NCI-H2227 treated with DMSO at 0.1 percent for 48 hours (cell line): ENCODE measurements at places on chromosomes 3 and 15.

DNA sequence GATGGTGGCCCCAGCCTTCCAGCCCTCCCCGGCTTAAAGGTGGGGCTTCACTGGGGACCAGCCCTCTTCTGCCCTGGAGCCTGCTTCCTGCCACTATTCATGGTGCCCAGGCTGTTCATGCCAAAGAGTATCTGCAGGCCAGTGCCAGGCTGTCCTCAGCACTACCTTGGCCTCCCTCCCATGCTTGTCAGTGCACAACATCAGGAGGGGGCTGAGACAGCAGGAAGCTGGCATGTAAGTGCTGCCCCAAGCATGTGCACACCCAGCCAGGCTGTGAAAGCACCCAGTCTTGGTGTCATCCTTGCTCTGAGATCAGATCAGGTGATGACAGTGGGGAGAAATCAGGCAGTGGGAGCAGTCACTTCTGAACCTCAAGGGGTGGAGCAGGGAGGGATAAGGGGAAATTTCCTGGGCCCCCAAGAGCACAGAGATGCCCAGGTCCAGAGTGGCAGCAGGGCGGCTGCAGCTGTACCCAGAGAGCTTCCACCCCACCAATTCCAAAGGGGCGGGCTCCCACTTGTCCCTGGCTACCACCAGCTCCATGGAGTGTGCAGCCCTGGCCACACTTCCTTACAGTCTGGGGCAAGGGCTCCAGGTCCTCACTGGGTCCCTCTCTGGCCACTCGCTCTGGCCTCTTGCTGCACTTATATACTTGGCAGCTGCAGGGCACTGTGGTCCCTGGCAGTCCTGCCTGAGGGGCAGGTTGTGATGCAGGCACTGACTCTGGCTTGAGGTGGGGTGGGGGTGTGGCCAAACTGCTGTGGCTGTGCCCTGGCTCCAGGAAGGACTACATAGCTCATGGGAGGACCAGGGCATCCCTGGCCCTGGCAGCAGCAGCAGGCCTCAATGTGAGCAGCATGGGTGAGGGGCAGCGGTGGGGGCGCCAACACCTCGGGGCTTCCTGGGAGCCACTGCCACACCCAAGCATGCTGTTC lies 91.4 kb upstream of the TNFSF10 start:
- DNase-seq, result no peak

DNA sequence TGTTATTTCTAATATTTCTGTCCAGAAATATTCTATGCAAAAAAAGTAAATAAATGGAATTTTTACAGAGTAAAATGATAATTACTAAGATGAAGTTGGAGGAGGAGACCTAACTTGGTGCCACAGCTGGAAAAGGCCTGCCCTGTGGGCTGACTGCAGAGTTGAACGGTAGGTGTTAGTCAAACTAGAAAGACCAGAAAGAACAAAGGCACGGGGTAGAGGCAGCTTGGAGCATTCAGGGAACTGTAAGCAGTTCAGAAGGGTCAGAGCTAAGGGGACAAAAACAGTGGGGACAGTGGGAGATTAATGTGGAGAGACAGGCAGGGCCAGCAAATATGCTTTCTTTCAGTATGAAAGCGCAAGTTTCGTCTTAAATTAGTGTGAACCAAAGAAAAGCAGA lies 39.3 kb upstream of the PTPRG start:
- DNase-seq, result no peak

DNA sequence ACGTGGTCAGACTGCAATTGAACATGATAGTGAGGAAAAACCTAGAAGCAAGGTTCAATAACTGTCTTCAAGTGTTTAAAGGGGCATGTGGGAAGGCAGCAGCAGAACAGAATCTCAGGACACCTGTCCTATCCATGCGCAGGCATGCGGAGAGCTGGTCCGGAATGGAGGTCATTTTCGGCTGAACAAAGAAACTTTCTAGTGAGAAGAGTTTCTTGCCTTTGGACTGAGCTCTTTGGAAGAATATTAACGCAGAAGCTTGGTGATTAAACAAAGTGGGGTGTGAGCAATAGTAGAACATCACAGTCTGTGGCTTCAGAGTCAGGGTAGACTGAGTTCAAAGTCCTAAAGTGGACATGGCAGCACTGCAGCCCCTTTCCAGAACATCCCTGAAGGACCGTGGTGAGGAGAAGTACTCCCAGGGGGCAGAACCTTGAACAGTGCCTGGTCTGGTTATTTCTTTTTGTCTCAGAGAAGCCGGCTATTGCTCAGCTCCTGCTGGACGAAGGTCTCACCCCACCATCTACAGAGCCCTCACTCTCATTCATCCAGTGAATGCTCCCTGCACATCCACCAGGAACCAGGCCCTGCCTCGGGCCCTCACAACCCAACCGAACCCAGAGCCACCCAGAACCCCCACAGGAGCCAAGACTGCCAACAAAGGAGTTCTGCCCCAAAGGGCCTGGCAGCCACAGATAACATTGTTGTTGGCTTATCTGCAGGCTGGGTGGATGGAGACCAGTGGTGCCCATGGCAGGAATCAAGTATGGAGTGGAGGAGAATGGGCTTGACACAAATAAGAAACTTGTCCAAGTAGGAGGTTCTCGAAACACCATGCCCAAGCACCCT lies 2.8 kb upstream of the SSUH2 start:
- no peak for DNase-seq

GRCh38 chr15:56058986-56059385 lies 65.6 kb upstream of the NEDD4 start:
- no peak for DNase-seq

DNA sequence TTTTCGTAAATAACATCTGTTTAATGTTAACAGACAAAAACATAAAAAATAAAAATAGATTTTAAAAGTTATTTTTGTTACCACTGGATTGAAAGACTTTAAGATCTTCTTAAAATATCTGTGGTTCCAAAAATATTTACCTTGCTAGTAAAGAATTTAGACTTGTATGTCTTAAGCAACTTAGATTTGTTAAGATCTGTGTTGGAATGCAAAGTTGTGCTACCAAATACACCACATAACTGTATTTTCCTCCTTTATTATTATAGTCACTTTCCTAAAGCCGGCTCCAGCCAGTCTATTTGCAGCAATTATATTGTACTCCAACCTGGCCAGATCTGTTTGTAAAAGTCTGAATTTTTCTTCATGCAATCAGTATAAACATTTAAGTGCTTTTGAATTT lies 63.7 kb downstream of the SPRED1 start:
- DNase-seq, result no peak

GRCh38 chr3:15305359-15305844 lies 27.0 kb downstream of the SH3BP5 start:
- no peak for DNase-seq

GRCh38 chr3:36562945-36563344 lies 182.6 kb downstream of the STAC start:
- DNase-seq, result no peak

- no peak for DNase-seq
These were observed 21.8 kb upstream of the CLDN18 start for GRCh38 chr3:137988152-137988551.

DNA sequence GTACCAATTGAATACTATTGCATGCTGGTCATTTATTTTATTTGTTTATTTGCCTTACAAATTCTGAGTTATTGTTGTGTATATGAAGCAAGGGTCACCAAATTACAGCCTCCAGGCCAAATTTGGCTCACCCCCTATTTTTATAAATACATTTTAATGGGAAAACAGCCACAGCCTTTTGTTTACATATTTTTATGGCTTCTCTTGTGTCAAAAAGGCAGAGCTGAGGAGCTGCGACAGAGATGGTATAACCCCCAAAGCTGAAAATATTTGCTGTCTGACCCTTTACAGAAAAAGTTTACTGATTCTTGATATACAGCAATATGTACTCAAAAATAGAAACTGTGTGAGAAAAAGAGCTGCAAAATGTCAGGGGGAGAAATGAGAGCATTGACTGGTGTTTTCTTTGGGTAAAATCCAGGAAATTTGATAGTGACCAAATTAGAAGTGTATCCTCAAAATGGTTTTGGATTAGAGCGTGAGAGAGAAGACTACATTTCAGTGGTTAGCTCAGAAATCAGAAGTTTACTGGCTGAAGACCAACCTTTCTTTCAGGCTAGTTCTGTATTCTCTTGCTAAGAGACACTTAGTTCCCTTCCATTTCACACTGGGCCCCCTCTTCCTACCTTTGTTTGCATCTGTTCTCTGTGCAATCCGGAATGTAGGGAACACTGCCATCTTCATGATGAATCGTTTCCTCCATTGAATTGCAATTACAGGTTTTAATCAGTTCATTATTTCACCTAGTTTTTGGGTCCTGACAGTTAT lies 757.8 kb downstream of the AGBL1 start:
- no peak for DNase-seq

DNA sequence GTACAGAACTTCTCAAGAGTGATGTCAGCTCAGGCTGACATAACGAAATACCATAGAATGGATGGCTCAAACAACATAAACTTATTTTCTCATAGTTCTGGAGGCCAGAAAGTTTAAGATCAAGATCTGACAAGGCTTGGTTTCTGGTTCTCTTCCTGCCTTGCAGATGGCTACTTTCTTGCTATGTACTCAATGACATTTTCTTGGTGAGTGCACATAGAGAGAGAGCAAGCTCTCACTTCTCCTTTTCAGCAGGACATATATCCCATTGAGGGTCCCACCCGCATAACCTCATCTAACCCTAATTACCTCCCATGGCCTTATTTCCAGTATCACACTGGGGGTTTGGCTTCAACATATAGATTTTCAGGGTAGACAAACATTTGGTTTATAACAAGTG lies 1072.1 kb downstream of the PLOD2 start:
- DNase-seq, result no peak

- DNase-seq, result no peak
These were observed 2.4 kb upstream of the C3orf20 start for GRCh38 chr3:14672588-14672987.

- no peak for DNase-seq
These were observed 125.8 kb downstream of the SSR3 start for GRCh38 chr3:156429125-156429524.

DNA sequence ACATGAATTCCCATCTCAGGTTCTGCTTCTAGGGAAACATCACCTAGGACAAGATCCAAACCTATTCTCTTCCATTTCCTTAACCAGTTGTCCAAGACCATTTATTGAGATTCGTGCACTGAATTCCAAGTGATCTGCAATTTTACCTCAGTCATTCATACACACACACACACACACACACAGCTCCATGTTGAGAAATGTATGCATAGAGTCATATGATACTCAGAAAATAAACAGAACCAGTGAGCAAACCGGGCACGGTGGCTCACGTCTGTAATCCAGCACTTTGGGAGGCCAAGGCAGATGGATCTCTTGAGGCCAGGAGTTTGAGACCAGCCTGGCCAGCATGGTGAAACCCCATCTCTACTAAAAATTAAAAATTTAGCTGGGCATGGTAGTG lies 6.1 kb upstream of the KPNA1 start:
- DNase-seq, result no peak

- DNase-seq, result no peak
These were observed 165.1 kb upstream of the COL8A1 start for GRCh38 chr3:99473321-99473751.

- no peak for DNase-seq
These were observed 22.6 kb upstream of the UMPS start for GRCh38 chr3:124707656-124708062.

DNA sequence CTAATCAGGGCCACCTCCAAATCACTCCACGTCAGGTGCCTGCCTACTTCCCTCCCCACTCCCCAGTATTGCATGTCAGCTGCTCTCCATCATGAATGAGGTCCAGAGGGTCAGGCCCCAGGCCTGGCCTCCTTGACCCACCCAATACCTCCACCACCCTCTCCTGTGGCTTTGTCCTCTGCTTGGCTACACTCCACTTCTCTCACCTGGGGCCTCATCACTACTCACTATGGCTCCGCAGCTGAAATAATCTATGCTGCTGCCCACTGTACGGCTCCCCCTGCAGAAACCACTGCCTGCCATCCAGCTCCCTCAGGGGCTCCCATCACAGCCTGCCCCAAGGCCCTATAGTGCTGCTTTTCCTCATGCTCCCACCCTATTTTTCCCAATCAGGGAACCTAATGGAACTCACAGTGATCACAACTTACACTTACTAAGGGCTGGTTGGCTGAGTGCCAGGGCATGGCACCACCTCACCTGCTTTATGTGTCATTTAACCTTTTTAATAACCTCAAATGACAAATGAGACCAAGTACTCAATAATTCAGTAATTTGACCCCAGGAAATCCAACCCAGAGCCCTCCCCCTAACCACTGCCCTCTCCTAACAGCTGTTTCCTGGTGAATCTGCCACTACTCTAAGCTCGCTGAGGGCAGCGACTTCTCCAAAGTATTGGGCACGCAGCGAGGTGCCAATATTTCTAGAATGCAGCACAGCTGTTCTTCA lies 2.3 kb downstream of the GORASP1 start:
- DNase-seq, result no peak

GRCh38 chr15:80732167-80732566 lies 37.1 kb downstream of the ABHD17C start:
- no peak for DNase-seq

GRCh38 chr3:108131475-108132134 lies 40.8 kb upstream of the CD47 start:
- no peak for DNase-seq

- no peak for DNase-seq
These were observed 33.5 kb downstream of the TGFBR2 start for GRCh38 chr3:30639937-30640336.

GRCh38 chr3:189331002-189331418 lies 159.2 kb downstream of the TPRG1 start:
- no peak for DNase-seq

DNA sequence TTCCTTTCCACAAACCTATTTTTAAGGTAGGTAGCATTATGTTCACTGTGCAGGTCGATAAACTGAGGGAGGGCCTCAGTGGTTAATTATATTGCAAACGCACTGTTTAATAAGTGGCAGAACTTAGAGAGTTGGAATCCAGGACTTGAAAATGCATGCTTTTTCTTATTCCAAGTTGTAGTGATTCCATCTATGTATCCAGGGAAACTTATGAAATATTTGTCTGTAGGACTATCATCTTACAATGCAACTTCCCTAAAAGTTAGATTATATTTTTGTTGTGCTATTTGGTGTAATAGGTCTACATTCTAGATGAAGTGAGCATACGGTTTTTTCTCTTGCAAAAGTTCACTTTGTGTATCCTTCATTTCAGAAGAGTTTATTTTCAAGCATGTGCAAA lies 419.5 kb downstream of the NAALADL2 start:
- no peak for DNase-seq

DNA sequence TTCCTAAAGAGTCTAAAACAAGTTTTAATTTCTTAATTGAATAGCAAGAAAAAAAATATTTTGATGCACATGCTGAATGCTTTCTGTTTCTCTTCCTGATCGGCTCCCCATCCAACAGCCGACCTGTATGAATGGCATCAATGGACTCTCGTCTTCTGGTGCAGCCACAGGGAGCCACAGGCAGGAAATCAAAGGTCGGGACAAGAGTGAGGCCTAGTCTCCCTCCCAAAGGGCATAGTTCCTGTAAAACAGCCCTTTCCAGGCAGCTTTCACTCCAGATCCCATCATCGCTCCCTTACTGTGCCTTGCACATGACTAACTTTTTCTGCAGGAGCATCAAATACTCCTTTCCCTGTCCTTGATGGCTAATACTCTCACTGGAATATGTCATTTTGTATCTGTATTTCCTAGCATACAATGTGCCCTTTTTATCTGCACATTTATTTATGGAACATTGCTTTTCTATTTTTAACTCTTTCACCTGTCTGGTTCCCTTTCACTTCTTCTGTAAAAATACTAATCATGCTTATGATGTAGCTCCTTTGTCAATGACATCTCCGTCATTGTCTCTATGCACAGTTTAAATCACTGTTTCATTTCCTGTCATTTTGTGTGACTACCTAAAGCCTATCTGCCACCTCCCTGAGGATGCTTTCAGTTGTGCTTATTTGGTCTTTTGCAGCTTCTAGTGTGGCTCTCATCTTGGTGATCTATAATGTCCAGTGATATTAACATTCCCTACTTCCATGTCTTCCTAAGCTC lies 326.2 kb downstream of the CTNNB1 start:
- no peak for DNase-seq
